ENCODE measurements at places on chromosomes 6 and 20.

DNA sequence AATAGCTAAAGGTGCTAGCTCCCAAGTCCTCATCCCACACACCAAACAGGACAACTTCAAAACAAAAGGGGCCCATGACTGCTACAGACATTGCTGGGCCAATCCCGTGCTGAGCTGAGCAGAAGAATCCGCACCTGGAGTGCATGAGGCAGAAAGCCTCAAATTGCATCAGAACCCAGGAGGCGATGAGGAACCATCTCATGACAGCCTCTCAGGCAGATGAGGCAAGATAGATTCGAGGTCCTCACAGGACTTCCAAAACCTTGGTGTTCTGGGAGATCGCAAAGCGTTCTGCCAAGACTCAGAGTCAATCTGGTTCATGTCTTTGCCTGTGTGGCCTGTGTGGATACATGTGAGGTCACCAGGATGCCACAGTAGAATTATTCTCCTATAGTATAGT lies 32.8 kb upstream of the SSTR4 start:
- no peak for DNase-seq

- DNase-seq, result no peak
These were observed 11.4 kb upstream of the VEGFA start for GRCh38 chr6:43758617-43759050.

DNA sequence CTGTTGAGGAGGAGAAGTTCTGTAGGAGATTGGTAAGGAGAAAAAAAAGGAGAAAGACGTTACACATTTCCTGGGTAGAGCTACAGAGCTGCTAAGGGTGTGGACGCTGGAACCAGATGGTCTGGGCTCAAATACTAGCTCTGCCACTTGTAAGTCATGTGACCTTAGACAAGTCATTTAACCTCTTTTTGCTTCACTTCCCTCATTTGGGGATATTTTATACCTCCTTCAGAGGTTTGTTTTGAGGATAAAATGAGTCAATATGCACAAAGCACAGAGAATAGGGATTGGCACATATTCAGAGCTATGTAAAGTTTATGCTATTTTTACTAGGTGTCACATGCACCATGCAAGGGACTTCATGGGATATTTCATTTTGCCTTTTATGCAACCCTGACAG lies 708.8 kb downstream of the DHX35 start:
- DNase-seq, result no peak

DNA sequence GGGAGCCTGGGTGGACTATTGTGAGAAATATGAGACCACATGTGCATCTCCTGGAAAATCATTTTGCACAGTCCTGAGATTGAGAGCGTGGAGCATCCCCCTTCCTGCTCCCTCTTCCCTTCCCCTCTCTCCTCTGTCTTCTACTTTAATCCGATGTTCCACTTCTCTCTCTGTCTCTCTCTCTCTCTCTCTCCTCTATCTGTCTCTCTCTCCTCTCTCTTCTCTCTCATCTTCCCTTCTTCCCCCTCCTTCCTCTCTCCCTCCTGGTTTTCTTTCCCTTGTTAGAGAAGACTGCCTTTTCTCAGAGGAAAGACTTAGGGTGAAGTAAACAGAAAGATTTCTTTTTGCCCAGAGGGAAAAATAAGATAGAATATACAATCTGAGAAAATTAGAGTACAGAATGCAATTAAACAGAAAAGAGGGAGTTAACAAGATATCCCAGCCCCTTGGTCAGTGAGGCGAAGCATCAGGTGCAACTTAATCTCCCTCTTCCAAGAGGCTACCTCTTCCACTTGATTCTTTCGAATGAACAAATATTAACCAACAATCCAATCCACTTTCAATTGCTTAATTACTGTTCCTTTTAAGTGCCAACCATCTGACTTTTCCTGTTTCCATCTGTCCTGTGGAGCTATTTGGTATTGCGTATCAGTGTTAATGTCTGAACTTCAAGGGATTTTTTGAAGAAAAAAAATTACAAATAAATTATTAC lies 14.6 kb downstream of the KHDC1 start:
- DNase-seq, result no peak

DNA sequence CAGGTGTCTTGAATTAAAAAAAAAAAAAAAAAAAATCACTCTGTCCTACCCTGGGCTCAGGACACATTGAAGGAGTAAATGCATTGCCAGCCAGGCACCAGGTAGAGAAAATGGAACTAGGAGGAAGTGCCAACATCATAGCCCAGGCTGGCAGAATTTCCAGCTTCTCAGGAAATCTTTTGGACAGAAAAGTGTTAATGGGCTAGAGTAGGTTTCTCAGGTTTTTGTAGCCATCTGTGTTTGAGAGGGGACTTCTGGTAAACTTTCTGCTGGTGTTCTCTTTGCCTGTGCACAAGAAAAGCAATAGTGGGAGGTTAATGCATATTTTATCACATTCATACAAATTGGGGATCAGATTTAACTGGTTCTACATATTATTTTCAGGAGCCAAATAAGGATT lies 678.3 kb upstream of the NRSN1 start:
- DNase-seq, result no peak

- DNase-seq, result no peak
These were observed 932.1 kb downstream of the QKI start for GRCh38 chr6:164346631-164347030.

GRCh38 chr6:34958734-34959133 lies 69.7 kb downstream of the ANKS1A start:
- no peak for DNase-seq

DNA sequence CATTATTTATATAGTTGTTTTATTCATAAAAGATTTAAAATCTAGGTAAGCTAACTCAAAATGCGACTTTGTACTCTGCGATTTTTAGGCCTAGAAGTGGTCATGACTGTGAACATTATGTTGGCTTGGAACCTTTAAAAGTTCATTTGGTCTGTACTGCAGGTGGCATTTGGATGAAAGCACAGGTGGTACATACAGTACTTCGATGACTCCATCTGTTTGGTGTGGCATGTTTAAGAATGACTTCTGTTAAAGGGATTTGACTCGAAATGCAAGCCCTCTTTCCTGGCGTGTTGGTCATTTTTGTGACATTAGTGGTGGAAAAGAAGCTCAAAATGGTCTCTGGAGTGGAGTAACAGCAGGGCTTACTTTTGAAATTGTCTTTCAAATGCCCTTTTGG lies 118.1 kb downstream of the UST start:
- no peak for DNase-seq

DNA sequence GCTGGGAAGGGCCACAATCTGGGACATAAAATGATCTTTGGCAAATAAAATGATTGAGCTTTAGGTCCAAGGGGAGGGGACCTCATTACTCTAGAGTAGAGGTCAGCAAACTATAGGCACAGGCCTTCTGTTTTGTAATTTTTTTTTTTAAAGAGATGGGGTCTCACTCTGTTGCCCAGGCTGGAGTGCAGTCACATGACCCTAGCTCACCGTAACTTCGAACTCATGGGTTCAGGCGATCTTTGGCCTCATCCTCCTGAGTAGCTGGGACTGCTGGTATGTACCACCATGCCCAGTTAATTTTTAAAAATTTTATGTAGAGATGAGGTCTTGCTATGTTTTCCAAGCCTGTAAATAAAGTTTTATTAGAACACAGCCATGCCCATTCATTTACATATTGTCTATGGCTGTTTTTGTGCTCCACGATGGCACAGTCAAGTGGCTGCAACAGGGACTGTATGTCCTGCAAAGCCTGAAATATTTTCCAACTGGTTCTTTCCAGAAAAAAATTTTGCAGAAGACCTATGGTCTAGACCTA lies 82.1 kb downstream of the ELOVL5 start:
- no peak for DNase-seq

GRCh38 chr6:21844120-21844917 lies 250.8 kb downstream of the SOX4 start:
- DNase-seq, result no peak

GRCh38 chr6:33693186-33694105 lies 18.1 kb downstream of the UQCC2 start:
- DNase-seq, result no peak

- DNase-seq, result no peak
These were observed 872 bp upstream of the RBM39 start for GRCh38 chr20:35742741-35743523.

GRCh38 chr6:152207915-152208714 lies 400.6 kb downstream of the ESR1 start:
- DNase-seq, result no peak

GRCh38 chr20:38414769-38415450 lies 20.2 kb downstream of the SNHG17 start:
- DNase-seq, result no peak

GRCh38 chr6:157649311-157650260 lies 173.5 kb upstream of the SNX9 start:
- no peak for DNase-seq

DNA sequence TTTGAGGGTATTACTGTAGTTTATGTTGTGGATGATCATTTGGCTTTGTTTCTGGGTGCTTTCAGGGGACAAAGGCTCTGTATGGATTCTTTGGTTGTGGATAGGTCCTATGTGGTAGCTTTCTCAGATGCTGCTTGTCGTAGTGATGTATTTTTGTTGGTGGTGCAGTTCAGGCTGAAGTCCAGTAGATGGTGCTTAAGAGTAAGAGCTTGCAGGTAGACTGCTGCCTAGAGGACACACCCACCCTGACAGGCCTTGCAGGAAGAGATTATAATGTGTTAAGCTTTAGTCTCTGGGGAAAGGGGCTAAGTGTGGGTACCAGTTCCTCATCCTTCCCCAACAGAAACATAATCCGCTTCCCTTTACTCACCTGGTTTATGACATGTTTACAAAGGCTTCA lies 62.6 kb upstream of the ADGRB3 start:
- no peak for DNase-seq

GRCh38 chr20:18778690-18779392 lies 34.7 kb upstream of the SCP2D1 start:
- DNase-seq, result no peak

GRCh38 chr6:56155634-56156141 lies 91.7 kb downstream of the COL21A1 start:
- no peak for DNase-seq

- no peak for DNase-seq
These were observed 108.0 kb downstream of the BCAS1 start for GRCh38 chr20:53962388-53962787.

- DNase-seq, result no peak
These were observed 278.6 kb upstream of the FLRT3 start for GRCh38 chr20:14616003-14616402.

GRCh38 chr6:144710207-144710606 lies 425.1 kb downstream of the UTRN start:
- DNase-seq, result peak; percentile 61

- DNase-seq, result peak; percentile 23
These were observed 61.1 kb downstream of the FAM217A start for GRCh38 chr6:4017834-4018170.

DNA sequence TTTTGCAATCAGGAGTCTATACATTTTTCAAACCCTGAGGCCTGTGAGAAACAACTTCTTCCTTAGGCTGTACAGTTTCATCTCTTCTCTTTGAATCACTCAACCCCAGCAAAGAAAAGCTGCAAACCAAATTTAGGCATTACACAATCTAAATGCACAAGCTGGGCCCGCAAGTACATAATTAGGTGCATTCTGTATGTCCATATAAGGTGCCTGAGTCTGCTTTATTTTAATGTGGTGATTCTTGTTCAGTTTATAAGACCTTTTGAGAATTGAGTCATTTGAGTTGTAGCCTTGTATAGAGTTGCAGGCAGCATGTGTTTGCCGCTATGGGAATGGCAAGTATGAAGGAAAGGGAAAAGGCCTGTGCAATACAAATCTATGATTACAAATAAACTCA lies 709.6 kb upstream of the MARCKS start:
- no peak for DNase-seq

DNA sequence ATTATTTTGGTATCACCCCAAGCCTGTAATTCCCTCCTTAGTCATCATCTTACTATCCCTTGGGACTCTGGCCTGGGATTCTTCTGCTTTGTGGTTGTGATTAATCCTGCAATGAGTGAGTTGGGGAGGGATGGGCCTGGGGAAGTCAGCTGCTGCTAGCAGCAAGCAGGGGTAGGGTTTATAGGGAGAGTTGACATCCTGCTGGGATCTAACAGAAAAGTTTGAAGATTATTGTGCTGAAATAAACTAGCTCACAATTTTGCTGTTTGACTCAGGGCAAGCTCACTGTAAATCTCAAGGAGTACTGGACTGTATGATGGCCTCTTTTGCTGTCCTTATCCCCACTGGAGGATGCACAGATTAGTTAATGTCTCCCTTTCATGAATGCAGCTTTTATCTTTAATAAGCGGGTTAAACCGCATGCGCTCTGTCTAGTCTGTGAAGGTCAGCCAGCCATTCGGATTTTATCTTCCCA lies 83.4 kb downstream of the JARID2 start:
- peak; percentile 58 for DNase-seq

GRCh38 chr6:135880066-135880972 lies 28.8 kb downstream of the PDE7B start:
- DNase-seq, result peak; percentile 64

DNA sequence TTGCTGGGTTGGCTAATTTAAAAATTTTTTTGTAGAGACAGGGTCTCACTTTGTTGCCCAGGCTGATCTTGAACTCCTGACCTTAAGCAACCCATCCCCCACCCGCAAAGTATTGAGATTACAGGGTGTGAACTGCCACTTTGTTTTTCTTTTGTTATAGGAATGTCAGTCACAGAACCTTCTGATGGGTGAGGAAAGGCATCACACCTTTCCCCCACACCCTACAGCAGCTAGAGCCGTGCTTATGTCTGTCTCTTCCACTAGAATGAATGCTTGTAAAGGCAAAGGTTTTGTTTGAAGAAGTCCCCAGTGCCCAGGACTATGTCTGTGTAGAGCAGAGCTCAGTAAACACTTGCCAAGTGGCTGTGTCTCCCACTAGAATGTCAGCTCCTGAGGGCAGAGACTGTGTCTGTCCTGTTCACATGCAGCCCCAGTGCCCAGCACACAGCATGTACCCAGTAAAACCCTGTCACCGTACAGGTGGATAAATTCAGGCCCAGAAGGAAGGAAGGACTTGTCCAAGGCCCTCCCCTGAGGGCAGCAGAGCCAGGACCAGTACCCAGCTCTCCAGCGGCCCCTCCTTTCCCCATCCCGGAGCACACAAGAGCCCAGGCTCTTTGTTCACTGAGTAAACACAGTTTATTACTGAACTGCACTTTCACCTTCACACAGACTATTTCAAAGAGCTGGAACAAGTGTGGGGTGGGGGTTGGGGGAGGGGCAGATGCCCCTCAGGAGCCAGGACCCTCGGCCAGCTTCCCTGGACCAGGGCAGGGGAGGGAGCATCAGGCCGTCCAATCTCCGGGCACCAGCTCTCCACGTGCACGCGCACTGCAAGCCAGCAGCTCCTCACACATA lies 26.4 kb downstream of the COX4I2 start:
- no peak for DNase-seq

DNA sequence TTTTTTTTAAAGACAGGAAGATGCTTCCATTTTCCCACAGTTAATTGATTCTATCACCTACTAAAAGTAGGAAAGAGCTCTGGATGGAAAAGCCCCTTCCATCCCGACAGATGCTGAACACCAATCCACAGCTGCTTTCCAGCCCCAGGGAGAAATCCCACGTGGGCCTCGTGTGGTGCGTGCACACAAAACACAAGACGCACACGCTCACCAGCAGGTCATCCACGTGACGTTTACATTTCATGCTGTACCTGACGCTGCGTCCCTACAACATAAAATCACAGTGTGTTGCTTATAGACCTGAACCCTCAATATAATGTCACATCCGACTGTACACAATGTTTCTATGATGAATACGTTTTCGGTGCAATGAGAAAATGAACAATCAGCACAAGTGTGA lies 50.2 kb upstream of the DACT2 start:
- no peak for DNase-seq

GRCh38 chr20:56955680-56956079 lies 310.8 kb downstream of the BMP7 start:
- DNase-seq, result no peak
